ENCODE measurements at places on chromosomes 13 and 19.

- no peak for DNase-seq
Measured at GRCh38 chr13:99347911-99348451, 40.8 kb upstream of the GPR183 start.

DNA sequence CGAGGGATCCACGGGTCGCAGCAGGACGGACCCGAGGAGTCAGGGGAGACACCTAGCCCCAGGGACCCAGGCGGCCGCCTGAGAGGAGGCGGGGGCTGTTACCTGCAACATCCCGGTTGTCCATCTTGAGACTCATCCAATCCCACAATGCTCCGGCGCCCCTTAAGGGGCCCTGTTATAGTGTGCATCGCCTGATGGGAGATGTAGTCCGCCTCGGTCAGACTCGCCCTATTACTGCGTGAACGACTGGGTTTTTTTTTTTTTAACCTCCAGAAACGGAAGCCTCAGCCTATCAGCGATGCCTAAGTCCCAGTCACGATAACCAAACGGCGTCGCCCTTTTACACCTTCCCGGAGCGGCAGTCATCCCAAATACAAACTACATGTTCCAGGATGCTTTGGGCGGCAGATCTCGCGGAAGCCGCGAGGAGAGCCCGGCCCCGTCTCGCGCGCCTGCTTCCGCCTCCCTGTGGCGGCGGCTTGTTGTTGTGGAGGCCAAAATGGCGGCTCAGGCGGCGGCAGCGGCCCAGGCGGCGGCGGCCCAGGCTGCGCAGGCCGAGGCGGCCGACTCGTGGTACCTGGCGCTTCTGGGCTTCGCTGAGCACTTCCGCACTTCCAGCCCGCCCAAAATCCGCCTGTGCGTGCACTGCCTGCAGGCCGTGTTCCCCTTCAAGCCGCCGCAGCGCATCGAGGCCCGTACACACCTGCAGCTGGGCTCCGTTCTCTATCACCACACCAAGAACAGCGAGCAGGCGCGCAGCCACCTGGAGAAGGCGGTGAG lies at the start of the genes MAU2 and SUGP1:
Gene MAU2 (plus strand): TSS at position 469 of the 780 bp plus-strand sequence. CDS start 31 bp downstream, at position 500.
Gene SUGP1 (minus strand): TSS at position 149 of the 780 bp plus-strand sequence. CDS start 13 bp downstream, at position 136.
- DNase-seq, result peak; percentile 70

DNA sequence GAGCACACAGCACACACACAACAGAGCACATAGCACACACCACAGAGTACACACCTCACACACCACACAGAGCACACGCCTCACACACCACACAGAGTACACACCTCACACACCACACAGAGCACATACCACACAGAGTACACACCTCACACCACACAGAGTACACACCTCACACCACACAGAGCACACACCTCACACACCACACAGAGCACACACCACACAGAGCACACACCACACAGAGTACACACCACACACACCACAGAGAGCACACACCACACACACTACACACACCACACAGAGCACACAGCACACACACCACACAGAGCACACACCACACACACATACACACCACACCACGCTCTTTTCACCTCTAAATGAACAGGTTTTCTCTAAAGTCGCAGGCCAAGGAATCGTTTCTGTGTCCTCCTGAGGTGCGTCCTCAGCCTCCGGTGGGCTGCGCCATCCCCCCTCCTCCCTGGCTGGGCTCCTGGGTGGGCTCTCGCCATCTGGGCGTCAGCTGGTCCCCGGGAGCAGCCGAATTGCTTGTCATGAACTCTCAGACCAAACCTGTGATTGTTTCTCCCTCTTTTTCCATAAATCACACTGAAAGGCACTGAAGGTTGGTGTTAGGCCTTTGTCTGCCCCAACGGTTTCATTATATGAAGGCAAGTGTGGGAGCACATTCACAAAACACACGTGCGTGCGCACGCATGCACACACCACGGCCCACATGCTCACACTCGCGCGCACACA lies 37.4 kb downstream of the TMEM255B start:
- DNase-seq, result no peak

- no peak for DNase-seq
Measured at GRCh38 chr13:109130093-109130835, 500.9 kb downstream of the MYO16 start.

DNA sequence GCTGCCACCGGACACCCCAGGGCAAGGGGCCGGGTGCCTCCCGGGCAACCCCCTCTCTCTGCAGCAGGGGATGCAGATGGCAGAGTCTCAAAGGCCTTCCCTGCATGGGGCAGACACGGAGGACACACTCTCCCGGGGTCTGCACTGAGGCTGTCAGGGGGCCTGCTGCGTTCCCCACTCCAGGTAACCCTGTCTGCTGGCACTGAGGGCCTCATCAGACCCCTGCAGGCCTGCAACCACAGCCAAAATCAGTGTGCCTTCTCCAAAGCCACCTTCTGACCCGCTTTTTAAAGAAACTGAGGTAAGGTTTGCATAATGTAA lies 93.9 kb downstream of the GNG7 start:
- no peak for DNase-seq

DNA sequence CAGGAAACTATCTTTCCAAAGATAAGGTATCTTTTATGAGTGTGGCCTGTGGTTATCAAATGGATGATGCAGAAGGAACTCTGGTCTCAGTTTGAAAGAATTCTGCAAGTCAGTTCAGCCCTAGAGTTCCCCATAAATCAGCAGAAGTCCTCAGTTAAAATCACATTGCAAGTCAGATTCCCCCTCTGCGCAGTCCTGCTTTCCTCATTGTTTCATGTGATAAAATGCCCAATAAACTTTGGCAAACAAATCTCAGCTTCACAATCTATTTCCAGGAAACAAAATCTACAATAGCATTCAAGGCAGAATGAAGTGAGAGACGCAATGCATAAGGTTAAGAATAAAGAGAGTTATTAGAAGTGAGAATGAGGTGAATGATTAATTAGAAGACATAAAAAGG lies 216.3 kb upstream of the KLHL1 start:
- no peak for DNase-seq

All from glomerular endothelial cell (primary cell).